ENCODE measurements at places on chromosomes 7 and 10.

DNA sequence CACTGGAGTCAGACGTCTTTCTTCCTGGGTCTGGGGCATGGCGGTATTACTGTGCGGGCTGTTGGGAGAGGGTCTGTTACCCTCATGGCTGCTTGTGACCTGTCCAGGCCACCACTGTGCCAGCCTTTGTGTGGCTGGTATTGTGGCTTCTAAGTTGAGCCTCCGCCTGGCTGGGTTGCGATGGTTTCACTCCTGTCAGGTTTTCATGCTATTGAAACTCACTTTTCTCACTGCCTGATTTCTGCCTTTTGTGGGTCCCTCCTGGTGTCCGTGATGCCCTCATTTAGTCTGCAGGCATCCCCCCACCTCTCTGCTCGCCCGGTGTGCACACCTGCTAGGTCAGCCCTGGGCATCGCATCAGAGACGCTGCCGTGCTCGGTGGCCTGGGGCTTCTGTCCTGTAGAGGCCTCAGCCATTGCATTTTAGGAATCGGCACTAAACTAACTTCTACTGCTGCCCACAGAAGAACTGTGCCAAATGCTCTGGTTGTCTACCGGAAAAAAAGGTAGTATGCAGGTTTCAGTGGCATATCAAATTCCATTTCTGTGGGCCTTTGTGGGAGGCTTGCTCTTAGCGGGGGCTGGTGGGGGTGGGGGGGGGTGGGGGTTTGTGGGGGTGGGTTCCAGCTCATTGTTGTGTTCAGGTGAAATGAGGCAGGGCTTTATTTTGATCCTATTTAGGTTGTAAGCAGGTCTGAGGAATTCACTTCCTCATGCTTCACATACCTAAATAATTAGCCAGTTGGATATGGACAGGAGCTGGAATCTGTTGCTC, 64.3 kb downstream of the MGMT start:
- no peak for DNase-seq

DNA sequence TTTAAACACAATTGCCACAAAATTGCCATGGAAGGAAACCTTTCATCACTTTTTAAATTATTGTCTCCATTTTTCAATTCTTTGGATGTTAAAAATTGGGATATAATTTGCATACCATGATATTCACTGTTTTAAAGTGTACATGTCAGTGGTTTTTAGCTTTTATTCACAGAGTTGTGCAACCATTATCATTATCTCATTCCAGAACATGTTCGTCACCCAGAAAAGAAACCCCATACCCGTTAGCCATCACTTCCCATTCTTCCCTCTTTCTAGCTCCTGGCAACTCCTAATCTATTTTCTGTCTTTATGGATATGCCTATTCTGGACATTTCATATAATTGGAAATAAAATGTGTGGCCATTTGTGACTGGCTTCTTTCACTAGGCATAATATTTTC, 260.3 kb upstream of the FERD3L start:
- DNase-seq, result no peak

- no peak for DNase-seq
Measured at GRCh38 chr10:132841615-132841975, 55.6 kb upstream of the NKX6-2 start.

DNA sequence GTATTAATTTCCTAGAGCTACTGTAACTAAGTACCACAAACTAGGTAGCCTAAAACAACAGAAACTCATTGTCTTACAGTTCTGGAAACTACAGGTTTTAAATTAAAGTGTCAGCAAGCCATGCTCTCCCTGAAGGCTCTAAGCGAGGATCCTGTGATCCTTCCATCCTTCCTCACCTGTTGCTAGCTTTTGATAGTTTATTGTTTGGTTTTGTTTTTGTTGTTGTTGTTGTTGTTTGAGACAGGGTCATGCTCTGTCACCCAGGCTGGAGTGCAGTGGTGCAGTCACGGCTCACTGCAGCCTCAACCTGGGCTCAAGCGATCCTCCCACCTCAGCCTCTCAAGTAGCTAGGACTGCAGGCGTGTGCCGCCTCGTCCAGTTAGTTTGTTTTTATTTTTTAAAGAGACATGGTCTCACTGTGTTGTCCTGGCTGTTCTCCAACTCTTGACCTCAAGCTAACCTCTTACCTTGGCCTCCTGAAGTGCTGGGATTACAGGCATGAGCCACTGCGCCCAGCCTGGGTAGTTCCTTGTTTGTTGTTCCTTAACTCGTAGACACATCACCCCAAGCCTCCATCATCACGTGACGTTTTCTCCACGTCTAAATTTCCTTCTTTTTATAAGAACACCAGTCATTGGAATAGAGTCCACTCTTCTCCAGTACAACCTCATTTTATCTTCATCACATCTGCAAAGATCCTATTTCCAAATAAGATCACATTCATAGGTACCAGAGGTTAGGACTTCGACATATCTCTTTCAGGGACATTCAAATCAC, 109.1 kb downstream of the AKR1D1 start:
- DNase-seq, result no peak

DNA sequence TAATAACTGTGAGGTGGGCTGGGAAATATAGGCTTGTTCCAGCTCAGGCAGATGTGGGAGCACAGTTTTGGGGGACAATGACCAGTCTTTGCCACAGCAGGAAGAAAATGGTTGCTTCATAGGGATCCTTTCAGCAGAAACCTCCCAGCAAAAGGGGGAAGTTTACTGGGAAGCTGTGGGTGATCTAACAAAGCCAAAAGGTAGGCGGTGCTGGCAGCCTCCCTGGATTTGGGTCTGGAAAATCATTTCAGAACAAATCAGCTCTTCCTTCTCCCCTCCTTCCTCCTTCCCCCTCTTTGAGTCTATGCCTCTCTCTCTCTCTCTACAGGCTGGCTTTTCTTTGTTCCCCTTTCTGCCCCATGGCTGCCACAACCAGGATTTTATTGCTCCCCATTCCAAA, 16.2 kb downstream of the RPS24 start:
- DNase-seq, result no peak

GRCh38 chr10:130799532-130799931, 512.0 kb downstream of the TCERG1L start:
- DNase-seq, result no peak

DNA sequence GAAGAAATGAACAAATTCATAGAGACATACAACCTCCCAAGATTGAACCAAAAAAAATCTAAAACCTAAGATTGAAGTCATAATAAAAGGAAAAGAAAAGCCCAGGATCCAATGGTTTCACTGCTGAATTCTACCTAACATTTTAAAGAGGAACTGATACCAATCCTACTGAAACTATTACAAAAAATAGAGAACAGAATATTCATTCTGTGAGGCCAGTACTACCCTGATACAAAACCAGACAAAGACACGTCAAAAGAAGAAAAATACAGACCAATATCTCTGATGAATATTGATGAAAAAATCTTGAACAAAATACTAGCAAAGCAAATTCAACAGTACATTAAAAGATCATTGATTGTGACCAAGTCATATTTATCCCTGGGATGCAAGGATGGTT, 128.5 kb upstream of the STEAP1 start:
- DNase-seq, result no peak

DNA sequence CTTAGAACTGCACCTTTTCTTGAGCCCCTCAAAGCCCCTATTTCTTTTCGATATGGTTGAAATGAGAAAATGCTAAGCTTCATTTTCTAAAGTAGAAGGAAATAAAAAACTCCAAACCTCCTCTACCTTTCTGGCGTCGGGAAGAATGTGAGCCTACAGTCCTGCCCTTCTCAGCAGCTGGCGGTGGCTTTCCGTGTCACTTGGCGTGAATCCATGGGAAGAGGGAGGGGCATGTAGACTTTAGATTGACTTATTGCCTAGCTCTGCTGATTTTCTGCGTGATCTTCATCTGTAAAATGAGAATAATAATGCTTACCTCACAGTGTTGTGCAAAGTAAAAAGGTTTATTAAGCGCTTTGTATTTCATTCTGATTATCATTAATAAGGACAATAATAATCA, 35.0 kb downstream of the PRR15 start:
- DNase-seq, result no peak

DNA sequence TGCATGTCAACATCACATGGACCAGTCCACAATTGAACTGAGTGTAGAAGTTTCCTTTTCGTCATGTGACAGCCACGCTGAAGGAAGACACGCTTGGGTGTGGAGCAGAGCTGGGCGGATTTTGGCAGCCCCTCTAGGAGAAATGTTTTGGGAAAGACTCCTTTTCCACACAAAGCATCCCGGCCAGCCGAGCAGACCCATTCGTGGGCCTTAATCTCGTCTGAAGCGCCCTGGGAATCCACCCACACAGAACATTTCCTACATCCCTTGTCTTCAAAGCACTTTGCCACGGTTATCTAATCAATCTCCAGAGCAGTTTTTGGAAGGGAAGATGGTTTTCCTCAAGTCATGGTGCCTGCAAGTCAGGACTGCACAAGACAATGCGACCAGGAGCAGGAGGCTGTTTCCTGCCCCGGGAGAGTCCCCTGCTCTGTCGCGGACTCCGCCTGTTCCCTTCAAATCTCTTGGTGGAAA, 8.4 kb upstream of the IFT22 start:
- no peak for DNase-seq

DNA sequence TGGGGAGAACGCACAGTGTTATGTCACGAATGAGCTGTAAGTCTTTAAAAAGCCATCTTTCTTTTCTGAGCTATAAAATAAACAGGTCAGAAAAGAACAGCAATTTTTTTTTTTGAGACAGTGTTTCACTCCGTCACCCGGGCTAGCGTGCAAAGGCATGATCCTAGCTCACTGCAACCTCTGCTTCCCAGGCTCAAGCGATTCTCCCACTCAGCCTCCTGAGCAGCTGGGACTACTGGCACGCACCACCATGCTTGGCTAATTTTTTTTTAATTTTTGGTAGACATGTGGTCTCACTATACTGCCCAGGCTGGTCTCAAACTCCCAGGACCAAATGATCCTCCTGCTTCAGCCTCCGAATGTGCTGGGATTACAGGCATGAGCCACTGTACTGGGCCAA, 58.6 kb downstream of the PPP1R3C start:
- DNase-seq, result no peak

DNA sequence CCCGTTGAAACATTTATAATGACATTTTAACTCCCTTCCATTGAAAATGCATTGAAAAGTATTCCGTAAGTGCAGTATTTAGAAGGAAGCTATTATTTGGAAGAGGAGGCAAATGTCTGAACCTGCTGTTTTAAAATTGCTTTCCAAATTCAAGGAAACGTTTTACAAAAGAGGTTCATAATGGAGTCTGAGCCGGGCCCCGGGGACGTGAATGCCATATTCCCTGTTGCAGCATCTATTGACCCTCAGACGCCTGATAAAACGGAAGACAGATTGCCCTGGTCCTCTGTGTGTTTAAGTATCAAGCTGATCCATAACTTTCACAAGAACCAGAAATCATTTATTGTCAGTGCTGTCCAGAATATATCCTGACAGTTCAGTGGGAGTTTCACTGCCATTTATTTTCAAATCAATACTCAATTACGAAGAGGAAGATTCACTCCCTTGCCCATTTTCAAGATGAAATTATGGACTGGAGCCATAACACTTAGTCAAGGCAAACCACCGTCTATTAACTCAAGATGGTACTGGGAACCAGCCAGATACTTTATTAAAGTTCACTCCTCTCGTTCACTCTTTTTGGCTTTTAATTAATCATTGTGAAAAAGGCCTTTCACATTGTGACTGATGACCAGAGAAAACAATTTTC, 435.7 kb upstream of the PFKP start:
- DNase-seq, result no peak

- DNase-seq, result no peak
Measured at GRCh38 chr10:118458957-118459641, 117.0 kb upstream of the FAM204A start.

DNA sequence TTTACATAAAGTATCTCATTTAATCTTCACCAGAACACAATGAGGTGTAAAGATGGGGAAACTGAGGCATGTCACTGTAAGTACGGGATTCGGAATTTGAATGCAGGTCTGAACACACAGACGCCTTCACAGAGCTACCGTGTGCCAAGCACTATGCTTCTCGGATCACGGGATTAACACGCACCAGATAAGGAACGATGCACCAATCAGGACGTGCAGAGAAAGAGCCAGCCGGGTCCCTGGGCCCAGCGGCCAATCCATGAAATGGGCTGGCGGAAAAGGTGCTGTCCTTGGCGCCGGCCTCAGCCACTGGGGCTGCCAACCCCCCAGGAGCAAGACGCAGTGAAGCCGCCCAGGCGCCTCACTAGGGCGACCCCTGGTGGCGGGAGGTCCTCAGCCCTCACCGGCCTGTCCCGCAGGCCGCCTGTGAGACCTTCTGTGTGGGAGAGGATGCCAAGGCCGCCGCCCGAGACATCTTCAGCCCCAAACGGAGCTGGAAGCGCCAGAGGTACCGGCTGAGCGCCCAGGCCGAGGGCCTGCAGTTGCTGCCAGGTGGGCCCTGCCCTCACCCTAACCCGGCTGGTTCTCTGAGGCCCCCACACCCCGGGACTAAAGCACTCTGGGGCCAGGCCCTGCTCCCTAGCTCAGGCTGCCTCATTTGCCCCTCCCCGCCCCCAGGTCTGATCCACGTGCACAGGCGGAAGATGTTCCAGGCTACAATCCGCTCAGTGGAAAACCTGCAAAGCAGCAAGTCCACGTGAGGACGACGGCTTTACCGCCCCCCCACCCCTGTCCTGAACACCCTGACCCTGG, 15.6 kb downstream of the ATG9B start:
- peak; percentile 86 for DNase-seq

GRCh38 chr10:6239213-6239991, 36.7 kb downstream of the PFKFB3 start:
- peak; percentile 31 for DNase-seq

GRCh38 chr10:70593513-70593890, 9.0 kb downstream of the PRF1 start:
- no peak for DNase-seq

GRCh38 chr10:119444866-119445265, 97.7 kb downstream of the RGS10 start:
- no peak for DNase-seq

- DNase-seq, result no peak
Measured at GRCh38 chr10:4515721-4516120, 310.3 kb upstream of the AKR1E2 start.

- DNase-seq, result no peak
Measured at GRCh38 chr7:107029061-107029763, 15.3 kb upstream of the PRKAR2B start.

- DNase-seq, result no peak
Measured at GRCh38 chr10:132036887-132037675, 28.7 kb upstream of the JAKMIP3 start.

GRCh38 chr7:22586101-22586785, 86.3 kb upstream of the STEAP1B start:
- no peak for DNase-seq

DNA sequence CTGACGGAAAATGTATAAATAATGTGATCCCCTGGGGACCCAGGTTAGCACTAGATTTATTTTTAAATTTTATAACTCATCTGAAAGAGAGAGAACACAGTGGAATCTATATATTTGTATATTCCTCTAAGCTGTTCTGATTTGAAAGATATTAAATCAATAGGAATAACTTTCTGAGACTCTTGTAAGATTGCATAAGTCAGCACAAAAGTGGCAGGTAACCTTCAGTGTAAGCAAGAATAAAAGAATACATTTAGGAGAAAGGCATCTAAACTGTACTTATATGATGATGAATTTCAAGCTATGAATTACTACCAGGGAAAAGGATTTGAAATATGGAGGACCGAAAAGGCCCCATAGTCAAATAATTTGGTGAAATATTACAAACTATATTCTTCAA, 112.8 kb downstream of the TBXAS1 start:
- DNase-seq, result no peak

All from T-helper 9 cell (primary cell).